ENCODE measurements at places on chromosomes 4 and X.

- no peak for DNase-seq
These were observed 66.9 kb upstream of the DAPP1 start for GRCh38 chr4:99749445-99750391.

DNA sequence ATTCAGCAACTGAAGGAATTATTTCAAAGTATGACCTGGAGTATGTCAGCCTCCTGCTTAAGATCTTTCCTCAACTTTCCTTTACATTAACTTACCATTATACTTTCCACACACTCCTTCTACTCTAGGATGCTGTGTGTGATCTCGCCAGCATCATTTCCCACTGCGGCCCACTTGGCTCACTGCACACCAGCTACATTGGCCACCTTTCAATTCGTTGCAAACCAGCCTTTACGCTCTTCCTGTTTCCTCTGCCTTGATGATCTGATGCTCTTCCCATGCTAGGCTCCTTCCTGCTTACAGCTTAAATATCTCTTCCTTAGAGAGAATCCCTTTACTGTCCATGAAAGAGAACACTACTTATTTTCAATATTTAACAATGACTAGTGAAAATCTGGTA, 95.1 kb downstream of the GPM6A start:
- DNase-seq, result no peak

- DNase-seq, result no peak
These were observed 32.2 kb upstream of the CCKAR start for GRCh38 chr4:26522478-26522877.

DNA sequence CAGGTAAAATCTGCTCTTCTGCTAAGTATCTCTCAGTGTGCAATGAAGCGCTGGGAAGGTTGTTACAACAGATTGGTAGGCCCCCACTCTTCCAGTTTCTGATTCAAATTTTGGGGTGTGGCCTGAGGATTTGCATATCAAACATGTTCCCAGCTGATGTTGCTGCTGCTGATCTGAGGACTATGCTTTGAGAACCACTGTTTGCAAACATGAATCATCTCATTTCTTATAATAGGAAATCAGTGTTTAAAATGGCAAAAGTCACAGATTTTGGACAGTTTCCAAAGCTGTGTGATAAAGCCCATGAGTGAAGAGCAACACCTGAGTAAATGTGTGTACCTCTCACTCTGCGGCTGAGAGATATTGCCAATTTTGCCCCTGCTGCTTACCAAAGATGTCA, 36.2 kb upstream of the NDNF start:
- no peak for DNase-seq

GRCh38 chr4:126719852-126720251, 912.9 kb upstream of the INTU start:
- no peak for DNase-seq

GRCh38 chr4:77821775-77822174, 2.6 kb upstream of the CNOT6L start:
- no peak for DNase-seq

DNA sequence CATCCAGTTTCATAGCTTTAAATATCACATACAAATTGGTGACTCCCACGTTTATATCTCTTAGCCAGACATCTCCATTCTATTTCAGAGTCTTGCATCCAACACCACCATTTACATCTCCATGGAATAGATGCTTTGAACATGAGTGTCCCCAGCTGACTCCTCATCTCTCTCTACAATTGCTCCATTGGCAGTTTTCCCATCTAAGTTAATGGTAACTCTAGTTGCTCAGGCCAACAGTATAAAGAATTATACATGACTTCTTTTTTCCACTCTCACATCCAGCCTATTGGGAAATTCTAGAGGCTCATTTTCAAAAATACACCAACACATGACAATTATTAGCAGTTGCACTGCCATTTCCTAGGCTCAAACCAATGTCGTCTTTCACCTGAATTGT, 388.2 kb downstream of the STIM2 start:
- no peak for DNase-seq

DNA sequence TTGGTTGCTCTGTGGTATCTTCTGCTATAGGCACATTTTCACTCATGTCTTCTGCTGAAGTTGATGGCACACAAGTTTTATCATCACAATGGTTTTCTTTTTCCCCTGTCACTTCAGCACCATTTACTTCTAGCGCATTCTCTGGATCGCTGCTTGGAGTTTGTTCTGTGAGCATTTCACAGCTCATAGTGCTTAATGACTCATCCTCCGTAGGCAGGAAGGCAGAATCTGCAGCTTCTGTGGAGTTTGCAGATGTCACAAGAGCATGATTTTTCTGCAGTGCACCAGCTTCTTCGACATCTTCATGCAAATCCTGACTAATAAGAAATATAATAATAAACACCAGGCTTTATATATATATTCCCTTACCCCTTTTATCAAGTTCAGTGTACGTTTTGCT, 83.6 kb downstream of the CHM start:
- DNase-seq, result no peak

DNA sequence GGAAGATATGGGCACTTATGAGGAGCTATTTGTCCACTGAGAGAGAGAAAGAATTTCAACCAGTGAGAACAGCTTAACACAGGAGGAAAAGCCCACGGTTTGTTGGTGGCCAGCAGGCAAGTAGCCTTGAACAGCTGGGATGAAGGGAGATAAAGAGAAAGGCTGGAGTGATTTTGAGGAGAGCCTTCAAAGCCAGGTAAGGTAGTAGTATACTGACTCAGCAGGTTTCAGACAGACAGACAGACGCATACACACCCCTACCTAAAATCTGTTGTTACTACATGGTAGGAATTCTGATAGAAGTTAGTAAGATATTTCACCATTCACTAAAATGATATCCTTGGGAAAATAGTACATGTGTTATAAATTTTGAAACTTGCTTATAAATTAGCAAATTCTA, 60.5 kb downstream of the SEC24D start:
- no peak for DNase-seq

GRCh38 chr4:98586291-98586961, 72.0 kb downstream of the TSPAN5 start:
- no peak for DNase-seq

DNA sequence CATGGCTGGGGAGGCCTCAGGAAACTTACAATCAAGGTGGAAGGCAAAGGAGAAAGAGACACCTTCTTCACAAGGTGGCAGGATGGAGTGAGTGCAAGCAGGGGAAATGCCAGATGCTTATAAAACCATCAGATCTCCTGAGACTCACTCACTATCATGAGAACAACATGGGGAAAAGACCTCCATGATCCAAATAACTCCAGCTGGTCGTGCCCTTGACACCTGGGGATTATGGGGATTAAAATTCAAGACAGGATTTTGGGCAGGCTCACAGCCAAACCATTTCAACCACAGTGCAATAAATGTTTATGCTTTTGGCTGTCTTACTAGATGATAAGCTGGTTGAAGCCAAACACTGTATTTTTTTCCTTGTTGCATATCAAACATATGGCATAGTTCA, 1112.4 kb downstream of the STIM2 start:
- no peak for DNase-seq

DNA sequence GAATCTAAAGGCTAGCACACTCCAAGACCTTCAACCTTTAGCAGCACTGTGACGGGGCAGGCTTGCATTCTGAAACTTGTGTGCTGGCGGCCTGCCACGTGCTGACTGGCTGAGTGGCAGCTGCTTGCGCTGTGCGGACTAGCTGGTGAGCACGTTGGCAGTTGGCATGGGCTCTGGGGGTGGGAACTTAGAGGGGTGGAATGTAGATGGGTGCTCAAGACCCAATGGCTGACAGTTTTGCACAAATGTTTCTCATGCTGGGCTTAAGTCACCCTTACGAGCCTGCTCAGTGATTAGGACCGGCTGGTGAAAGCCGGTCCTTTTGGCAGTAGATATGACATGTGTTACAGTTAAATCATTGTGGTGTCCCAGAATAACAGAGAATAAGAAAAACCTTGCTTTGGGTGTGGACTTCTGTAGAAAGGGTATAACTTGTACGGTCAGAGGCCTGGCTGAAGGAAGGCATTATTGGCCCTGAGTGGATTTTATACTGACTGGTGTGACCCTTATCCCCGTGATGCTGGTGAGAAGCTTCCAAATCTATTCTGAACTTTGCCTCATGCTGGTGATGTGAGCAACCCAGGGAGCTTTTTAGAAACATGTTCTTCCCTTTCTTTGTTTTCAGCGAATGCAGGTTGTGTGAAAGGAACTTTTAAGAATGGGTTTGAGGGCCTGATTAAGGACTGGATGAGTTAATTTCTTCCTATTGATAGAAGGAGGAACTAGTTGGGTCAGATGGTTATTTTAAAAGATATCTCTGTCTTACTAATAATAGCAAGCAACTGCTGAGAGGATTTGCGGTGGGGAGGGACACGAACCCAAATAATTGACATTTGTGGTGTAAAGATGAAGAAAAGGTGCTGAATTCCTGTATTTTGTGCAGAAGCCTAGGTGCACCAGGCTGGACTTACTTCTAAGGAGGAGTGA, 107.4 kb upstream of the SLC4A4 start:
- peak; percentile 93 for DNase-seq
